Activated CD8-positive, alpha-beta memory T cell treated with anti-CD3 and anti-CD28 coated beads for 24 hours (primary cell): ENCODE measurements at places on chromosomes 12 and 14.

DNA sequence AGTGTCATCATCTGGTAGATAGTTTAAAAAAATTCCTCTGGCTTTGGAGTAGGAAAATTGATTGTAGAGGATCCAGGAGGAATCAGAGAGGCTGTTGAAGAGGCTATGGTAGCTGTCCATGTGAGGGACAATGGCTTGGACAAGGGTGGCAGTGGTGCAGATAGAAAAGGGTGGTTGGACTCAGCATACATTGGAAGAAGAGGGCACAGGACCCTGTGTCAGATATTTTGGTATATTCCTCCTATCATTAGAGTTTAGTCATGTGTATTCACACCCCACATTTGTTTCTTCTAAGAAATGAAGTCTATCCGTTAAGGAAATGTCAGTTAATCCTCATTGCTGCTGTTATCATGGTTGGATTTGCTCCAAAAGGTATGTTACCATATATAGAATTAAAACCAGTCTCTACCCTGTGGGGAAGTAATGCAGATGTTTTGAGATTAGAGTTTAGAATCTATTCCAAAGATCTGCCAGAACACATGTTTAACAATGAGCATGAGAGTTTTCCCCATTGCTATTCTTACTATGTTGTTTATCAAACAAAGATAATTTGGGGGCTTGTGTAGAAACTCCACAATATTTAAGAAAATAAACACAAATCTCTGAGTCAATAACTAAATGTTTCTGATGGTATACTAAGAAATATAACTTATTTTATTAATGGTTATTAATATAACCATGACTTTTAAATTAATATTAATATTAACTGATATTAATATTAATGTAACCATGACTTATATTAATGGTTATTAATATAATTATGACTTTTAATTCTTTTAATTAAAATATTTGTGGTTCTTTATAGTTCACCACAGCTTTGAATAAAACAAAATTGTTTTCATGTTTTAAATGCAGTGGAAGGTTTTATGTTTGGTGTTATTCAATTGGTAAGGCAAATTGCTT, 80.9 kb downstream of the CRADD start:
- no peak for DNase-seq

DNA sequence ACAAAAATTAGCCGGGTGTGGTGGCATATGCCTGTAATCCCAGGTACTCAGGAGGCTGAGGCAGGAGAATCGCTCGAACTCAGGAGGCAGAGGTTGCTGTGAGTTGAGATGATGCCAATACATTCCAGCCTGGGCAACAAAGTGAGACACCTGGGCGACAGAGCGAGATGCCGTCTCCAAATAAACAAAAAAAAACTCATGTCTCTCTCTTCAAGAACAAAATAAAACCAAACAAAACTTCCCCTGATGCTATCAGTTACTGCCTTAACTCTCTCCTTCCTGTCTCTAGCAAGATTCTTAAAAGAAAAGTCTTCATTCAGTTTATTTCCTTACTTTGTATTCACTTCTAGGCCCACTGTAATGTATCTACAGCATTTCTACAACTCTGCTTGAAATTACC, 20.8 kb downstream of the KLHL28 start:
- DNase-seq, result no peak

- DNase-seq, result no peak
Measured at GRCh38 chr14:72124171-72124570, 191.9 kb downstream of the RGS6 start.

- DNase-seq, result peak; percentile 59
Measured at GRCh38 chr14:104390221-104390931, 189.2 kb upstream of the C14orf180 start.

DNA sequence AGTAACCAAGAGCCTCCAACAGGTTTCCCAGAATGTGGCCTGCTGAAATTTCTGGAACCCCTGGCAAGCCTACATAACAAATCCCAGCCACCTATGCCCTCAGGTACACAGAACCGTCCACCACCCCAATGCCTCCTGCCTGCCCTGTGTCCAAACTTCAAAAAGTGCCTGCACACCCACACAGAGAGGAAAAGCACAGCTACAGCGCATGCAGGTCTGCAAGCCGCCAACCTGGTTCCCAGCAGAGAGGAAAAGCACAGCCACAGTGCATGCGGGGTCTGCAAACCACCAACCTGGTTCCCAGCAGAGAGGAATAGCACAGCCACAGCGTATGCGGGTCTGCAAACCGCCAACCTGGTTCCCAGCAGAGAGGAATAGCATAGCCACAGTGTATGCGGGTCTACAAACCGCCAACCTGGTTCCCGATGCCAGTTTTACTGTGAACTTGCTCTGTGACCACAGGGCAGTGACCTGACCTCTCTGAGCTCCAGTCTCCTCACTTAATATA, 113.5 kb downstream of the SCARB1 start:
- DNase-seq, result no peak

DNA sequence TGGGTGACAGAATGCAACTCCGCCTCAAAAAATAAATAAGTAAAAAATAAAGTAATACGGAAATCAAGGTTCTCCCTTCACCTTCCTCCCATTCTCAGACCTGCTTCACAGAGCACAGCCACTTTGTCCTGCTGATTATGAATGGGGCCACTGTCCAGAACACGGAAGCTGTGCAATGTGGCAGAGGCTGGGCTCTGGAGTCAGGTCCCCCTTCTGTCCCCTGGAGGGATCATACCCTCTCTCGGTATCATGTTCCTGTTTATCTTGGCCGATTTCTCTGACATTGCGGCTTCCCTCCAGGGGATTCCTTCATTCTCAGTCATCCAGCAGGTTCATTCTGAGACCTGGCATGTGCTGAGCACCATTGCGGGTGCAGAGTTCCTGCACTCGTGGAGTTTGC, 11.3 kb downstream of the PPP2R5C start:
- DNase-seq, result no peak

DNA sequence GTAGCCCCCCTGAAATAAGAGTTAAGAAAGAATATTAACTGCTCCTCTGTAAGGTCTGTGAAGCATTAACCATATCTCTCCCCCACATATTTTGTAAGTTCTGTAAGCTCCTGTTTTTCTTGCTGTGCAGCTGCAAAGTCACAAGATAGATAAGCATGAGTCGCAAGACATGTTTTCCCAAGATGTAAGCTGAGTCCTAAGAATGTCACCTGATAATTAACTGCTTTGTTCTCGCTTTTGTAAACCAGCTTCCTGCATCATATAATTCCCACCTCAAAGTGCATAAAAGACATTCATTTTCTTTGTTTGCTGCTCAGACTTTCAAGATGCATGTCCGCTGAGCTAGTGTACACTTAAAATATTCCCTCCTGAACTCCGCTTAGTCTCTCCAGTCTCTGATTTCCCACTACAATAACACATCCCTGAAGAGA, 27.0 kb upstream of the PHC1 start:
- DNase-seq, result no peak

GRCh38 chr12:102769323-102769916, 147.6 kb downstream of the PAH start:
- DNase-seq, result peak; percentile 64

DNA sequence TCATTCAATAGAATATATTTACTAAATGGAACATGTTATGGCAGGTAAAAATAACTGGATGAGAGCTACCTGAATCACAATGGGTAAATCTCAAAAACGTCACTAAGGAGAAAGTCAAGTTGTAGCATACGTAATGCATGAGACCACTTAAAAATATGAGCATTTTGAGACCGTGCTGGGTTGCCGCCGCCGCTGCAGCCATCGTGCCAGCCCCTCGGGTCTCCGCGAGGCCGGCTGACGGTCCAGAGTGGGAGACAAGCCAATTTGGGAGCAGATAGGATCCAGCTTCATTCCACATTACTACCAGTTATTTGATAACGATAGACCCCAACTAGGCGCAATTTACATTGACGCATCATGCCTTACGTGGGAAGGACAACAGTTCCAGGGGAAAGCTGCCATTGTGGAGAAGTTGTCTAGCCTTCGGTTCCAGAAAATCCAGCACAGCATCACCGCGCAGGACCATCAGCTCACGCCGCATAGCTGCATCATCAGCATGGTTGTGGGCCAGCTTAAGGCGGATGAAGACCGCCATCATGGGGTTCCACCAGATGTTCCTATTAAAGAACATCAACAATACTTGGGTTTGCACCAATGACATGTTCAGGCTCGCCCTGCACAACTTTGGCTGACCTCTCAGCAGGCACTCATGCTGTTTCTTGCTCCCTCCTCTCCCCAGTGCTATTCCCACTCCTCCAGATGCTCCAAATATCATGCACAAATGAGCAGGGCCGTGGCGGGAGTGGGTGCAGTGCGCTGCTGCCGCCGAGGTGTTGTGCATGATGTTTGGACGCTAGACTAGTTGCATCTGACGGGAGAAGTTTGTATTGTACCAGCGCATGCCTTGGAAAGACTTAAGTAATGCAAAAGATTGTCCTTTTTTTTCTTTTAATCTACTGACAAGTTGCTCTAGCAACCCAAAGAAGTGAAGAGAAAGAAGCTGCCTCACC, 6.3 kb upstream of the BRMS1L start:
- DNase-seq, result no peak

GRCh38 chr12:114692186-114693058, 8.4 kb upstream of the TBX3 start:
- DNase-seq, result no peak

- no peak for DNase-seq
Measured at GRCh38 chr12:94297096-94297699, 148.8 kb downstream of the PLXNC1 start.

GRCh38 chr14:104796687-104797081, 1.1 kb upstream of the AKT1 start:
- DNase-seq, result no peak

DNA sequence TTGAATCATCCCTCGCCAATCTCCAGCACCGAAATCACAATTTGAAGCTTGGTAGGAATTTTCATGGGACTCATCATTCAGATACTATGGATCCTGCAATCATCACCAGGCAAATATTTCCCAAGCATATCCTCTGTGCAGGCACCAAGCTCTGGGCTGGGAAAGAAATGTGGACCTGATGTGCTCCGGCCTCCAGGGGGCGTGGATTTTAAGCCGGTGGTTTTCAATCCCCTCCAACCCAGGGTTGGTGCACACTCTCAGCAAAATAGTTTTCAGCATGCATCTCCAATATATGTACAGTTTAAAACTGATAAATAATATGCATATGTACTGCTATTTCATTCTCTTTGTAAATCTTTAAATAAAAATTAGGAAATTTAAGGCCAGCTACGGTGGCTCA, 98.9 kb downstream of the RBM19 start:
- no peak for DNase-seq

DNA sequence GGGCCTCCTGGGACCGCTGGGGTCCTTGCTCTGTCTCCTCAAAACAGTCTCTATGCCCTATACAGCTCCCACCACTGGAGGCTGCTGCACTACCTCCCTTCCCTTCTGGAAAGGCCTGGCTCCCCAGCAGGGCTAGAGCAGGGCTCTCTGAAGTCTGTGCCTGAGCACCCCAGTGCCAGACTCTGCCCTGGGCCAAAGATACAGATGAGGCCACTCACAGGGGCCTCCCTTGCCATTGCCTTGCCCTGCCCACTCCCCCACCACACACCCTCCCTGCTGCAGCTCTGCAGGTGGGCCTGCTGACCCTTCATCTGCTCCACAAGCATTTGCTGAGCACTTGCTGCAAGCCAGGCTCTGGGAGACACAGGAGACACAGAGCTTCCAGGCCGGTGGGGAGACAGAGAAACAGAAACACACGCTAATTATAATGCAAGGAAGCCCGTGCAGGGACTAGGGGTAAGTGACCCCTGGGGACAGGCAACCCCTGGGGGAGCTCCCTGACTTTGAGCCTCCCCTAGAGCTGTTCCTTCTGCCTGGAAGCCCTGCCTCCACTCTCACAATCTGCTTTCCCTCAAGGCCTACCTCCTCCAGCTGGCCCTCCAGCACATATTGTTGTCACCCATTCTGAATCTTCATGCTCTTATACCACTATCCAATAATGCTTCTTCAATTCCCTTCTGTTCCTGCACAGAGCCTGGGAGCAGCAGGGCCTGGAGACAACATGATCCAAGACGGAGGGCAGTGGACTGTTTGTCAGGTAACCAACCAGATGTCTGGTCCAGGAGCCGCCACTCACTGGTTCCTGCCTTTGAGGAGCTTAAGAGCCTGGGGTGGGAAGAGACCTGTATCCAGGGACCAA, 32.6 kb upstream of the PNMA1 start:
- peak; percentile 58 for DNase-seq

GRCh38 chr12:76024942-76025600, 6.5 kb downstream of the PHLDA1 start:
- no peak for DNase-seq

- no peak for DNase-seq
Measured at GRCh38 chr12:215116-215515, 1.2 kb upstream of the SLC6A12 start.

- no peak for DNase-seq
Measured at GRCh38 chr14:54749180-54749579, 153.4 kb downstream of the GCH1 start.

GRCh38 chr12:98416845-98417244, 98.5 kb upstream of the TMPO start:
- no peak for DNase-seq

DNA sequence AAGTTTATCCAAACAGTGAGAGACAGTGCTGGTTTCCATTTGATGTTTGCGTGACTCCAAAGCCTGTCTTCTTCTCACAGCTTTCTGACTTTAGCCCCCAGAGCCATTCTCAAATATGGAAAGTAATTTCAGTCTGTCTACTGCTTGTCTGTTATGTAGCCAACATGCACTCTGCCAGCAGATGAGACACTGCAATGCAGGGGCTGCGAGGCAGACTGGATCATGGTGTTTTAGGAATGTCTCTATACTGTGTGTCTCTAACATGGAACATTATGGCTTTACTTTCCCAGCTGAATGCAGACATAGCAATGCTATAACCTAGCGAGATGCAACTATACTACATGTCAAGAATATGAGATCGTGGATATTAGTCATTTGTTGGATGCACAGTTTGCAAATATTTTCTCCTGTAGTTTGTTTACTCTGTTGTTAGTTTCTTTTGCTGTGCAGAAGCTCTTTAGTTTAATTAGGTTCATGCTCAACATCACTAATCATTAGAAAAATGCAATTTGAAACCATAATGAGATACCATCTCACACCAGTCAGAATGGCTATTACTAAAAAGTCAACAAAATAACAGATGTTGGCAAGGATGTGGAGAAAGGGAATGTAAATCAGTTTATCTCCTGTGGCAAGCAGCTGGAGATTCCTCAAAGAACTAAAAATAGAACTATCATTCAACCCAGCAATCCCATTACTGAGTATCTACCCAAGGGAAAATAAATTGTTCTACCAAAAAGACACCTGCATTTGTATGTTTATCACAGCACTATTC, 235.8 kb upstream of the TMTC1 start:
- no peak for DNase-seq

DNA sequence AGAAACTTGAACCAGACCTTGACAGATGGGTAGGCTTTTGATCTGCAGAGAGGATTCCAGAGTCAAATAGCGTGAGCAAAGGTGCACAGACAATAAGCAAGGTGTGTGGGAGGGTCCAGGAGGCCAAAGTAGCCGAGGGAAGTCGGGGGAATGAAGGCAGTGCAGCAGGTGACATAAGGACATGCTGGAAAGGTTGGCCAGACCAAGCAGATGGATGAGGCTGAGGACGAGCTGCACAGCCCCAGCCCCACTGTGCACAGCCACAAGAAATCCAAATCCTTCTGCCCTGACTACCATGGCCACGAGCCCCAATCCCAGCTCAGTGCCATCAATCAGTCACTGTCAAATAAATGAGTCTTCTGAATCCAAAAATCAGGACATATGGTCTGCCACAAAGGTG, 5.4 kb downstream of the TTC7B start:
- no peak for DNase-seq
